ENCODE measurements at places on chromosomes 16 and 17.

GRCh38 chr17:15482476-15482875, 15.1 kb upstream of the CDRT4 start:
- no peak for DNase-seq

DNA sequence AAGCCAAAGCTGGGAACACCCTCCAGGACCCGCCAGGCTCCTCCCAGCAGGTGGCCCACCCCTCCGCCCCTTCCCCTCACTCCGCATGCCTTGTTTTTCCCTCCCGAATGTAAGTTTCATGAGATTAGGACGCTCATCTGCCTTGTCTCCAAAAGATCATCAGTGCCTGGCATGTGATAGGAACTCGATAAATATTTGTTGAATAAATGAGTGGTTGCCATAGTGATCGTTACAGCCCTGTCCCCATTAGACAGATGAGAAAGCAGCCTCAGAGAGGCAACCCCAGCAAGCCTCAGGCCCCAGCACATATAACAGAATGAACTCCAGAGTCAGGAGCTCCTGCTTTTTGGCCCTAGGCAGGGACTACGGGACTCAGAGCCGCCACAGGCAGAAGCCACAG, 5.0 kb downstream of the CAMKK1 start:
- DNase-seq, result no peak

GRCh38 chr17:66904760-66905624, 59.5 kb upstream of the CACNG4 start:
- DNase-seq, result no peak

DNA sequence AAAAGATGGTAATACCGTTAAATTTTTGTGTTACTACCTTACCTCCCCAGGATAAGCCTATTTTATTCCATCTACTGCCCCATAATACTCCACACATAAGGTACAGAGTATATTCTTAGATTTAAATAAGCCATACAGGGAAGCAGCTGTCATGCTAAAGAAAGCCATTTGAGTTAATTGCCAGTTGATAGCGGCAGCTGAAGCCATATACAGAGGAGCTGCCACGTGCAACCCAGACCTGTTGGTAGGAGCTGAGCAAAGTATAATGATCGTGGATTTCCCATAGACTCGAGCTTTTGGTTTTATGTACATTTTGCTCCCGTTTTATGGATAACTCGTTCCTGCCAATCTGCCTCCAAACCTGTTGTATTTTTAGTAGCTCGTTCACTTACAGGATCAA, 12.0 kb downstream of the CPSF4L start:
- DNase-seq, result no peak

DNA sequence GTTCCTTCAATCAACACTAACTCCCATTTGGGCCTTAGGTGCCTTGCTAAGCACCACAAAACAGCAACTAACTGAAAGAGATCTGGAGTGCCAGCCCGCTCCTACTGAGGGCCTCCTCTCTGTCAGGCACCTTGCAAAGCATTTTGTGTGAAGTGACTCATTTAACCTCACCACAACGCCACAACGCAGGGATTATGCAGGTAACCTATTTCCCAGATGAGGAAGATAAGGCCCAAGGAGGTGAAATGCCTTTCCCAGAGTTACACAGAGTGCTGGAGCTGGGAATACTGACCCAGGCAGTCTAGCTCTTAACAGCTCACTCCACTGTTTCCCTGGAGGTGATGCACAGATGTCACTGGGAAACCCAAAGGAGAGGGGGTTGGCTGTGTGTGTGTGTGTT, 32.8 kb downstream of the DRC3 start:
- no peak for DNase-seq

DNA sequence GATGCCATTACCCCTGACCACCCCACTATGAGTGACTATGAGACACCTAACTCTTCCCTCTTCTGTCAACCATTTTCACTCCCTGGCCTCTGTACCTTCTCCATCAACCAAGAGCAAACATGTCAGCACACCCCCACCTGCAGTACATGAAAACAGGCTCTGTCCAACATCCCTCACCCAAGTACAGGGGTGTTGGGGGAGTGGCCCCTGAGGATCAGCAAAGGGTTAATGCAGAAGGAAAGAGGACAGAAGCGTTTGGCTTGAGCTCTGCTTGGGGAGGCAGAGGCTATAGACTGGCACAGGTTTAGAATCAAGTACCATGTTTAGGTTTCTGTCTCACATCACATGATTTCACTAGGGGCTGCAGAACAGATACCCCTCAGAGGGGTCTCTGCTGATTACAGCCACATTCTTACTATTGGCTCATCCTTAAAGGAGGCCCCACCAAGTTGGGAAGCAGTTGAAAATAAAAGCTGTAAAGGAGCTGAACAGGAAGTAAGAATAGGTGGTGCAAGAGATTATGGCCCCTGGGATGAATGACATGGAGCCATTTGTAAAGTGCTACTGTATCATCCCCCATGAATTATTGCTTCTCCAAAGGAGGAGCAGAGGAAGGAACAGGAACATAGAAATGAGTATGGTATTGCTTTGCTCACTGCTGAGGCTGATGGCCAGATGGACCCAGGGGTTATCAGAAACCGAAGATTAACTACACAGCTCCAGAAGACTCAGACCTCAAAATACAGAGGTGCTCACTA, 2.4 kb upstream of the PSMC3IP start:
- no peak for DNase-seq

DNA sequence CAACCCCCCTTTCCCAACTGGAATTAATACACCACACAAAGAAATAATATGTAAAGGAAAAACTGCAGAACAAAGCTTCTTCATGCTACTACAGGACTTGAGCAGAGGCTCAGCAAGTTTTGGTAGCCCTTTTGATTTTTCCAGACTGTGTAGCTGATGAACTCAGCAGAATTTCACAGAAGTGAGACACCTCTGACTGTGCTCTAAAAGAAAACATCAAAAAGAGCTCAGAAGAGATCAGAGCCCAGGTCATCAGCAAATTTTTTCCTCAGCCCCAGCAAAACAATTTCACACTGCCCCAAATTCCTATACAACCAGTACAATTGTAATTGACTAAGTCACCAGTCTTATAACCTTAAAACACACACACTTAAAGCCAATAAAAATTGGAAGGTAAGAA, 38.0 kb downstream of the TTC19 start:
- no peak for DNase-seq

GRCh38 chr16:49623501-49624266, 232.2 kb downstream of the ZNF423 start:
- no peak for DNase-seq

DNA sequence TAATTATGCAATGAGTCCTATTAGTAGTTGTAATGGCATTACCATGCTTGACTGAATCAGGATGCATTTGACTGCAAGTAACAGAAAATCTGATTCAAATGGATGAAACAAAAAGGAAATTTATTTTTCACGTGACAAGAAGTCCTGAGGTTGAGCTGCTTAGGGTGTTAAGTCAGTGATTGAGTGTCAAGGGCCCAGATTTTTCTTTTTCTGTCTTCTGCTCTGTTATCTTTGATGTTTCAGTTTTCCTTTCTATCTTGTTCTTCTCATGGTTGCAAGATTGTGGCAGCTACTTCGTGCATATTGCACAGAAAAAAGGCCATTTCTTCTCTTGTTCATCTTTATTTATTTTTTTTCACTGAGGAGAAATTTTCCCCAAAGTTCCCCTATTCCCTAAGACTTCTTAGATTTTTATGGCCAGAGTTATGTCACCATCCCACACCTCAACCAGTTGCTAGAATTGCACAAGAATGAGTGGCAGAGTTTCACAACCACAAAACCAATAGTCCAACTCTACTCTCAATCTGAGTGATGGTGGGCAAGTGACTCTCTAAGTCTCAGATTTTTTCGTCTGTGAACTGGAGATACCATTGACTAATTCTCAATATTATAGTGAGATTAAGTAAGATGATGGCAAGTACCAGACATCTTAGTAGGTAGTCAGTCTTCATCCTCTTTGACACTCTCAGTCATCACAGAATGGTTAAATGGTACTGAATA, 15.7 kb upstream of the GPR139 start:
- no peak for DNase-seq

GRCh38 chr16:25224731-25225319, 8.1 kb downstream of the AQP8 start:
- no peak for DNase-seq

All from AG08395 (cell line).